ENCODE measurements at places on chromosomes 2 and 18.

GRCh38 chr2:98436734-98437133 is 7.9 kb upstream of the INPP4A start:
- DNase-seq = no peak

DNA sequence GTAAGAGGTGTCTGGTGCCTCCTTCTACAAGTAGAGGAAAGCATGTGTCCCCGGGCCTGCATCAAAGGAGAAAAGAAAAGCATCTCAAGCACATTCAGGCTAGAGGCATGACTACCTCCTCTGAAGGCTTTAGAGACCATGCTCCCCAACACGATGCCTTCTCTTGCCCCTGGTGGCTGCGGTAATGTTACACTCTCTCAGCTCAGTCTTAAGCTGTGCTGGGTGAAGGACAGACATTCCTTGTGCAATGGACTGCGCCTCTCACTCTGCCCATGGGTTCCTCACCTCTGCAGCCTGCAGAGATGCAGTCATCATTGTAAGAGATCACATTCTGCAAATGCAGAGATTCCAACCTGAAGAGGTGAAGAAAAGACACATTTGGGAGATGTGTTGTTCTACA is 148.2 kb upstream of the HNRNPA3 start:
- no peak for DNase-seq

- no peak for DNase-seq
These were observed 42.9 kb upstream of the GRHL1 start for GRCh38 chr2:9908639-9909038.

DNA sequence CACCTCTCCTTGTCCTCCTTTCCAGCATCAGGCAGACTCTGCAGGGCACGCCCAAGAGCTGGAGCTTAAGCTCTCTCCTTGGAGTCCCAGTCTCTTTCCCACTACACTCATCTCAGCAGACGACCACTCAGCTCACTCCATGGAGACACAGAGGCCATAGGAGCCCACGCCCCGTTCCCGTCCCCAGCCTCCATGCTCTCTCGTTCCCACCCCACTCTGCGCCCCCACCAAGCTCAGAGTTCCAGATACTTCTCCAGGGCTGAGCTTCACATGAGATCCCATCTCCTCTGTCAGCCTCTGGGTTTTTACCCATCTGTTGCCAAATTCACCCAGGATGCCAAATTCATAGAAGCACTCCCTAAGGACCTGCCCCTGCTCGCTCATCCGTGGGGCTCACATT is 87.3 kb downstream of the MALT1 start:
- no peak for DNase-seq

DNA sequence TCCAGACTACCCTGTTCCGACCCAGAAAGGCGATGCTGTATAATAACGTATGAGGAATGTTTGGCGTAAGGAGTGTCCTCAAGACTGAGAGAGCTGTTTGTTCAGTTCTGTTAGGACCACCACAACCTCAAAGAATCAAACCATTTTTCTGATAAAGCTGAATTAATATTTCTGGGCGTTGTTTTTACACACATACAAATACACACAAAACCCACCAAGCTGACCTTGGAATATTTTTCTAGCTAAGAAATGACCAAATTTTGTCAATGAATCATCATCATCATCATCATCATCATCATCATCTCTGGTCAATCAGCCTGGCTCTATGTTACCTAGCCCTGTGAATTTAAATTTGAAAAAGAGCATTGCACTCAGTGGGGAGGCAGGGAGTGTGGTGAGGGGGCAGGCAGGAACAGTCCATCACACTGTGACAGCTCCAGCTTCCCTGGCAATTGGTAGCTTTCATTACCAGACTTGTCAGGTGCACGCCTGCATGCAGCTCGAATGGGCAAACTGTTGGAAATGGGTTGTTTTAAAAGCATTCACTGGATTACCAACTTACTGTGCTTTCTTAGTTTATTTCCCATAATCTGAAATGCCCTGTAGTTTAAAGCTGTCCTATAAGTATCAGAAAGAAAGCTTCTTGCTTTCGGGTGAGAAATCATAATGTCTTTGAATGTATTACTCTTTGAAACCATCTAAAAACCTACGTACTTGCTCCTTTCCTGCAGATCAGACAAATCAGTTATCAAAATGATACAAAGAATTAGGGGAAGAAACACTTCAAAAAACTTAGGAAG is 6.9 kb upstream of the POU3F3 start:
- no peak for DNase-seq

All from stimulated activated CD8-positive, alpha-beta memory T cell treated with anti-CD3 and anti-CD28 coated beads, Interleukin-7, amount 100 ng/mL, for 48 hours (primary cell).